ENCODE measurements at places on chromosomes 2 and 18.

- DNase-seq, result no peak
Observed at GRCh38 chr2:234289834-234290590, 206.9 kb downstream of the ARL4C start.

DNA sequence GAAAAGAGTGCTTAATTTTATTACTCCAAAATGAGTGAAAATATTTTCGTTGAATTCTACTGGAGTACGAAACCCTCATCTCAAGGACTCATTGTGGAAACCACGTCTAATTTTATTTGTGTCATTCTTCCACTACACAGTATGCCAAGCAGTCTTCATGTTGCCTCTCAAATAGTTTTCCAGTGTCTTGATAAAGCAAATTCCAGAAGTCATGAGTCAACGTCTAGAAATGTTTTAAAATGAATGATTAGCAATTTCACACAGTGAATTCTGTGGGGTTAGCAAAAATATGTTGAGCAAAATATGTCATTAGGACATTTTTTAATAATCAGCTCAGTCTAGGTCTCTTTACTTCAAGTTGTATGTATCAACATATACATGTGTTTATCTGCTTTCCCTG, 865.5 kb downstream of the DSC3 start:
- DNase-seq, result no peak

GRCh38 chr2:181203412-181203811, 223.0 kb downstream of the UBE2E3 start:
- no peak for DNase-seq

DNA sequence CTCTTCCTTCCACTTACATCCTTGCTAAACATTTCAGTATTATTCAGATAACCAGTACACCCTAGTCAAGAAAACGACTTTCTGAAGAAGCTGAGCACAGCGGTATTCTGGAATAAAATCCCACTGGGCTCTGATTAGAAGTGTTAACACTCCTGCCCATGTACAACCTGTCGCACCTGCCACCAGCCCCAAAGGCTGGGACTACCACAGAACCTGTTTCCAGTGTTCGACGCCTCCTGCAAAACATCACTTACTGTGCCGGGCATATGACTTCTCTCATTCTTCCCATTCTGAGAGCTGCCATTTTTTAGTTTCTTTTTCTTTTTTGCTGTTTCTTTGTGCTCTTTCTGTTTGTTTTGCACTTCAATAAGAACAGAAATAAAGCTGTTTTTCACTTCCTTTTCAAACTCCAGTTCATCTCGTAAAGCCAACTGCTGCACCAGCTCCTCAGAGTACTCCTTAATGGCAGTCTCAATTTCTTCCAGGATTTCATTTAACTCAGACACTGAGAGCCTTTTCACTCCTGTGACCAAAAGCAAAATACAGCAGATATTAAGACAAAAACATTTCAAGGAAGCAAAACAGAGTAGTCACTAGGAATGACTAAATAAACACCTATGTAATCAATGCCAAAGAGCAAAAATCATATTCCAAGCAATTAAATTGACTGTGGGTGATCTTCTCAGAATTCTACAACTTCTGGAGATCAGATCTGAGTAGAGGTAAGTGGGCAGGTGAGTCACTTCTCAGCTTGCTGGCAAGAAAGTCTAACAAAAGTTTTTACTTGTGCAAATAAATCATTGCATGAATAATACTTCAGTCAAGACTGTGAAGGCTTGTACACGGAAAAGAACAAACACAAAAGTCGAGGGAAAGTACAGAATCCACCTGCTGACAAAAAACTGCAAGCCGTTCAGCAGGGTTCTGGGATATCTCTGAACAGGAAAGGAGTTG, 19.3 kb downstream of the FEZ2 start:
- no peak for DNase-seq

DNA sequence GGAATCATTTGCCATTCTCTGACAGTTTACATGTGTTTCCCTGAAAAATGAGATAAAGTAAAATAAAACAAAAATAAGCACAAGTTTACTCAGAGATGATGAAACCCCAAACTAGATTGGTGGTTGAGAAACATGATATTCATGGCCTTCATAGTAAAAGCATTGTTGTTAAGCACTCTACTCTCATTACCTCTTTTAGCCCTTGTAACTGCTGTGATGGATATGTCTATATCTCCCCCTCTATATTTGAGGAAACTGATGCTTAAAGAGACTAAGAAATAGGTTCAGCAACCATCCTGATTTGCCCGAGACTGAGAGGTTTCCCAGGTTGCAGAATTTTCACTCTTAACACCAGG, 33.9 kb upstream of the GALNT3 start:
- DNase-seq, result no peak

DNA sequence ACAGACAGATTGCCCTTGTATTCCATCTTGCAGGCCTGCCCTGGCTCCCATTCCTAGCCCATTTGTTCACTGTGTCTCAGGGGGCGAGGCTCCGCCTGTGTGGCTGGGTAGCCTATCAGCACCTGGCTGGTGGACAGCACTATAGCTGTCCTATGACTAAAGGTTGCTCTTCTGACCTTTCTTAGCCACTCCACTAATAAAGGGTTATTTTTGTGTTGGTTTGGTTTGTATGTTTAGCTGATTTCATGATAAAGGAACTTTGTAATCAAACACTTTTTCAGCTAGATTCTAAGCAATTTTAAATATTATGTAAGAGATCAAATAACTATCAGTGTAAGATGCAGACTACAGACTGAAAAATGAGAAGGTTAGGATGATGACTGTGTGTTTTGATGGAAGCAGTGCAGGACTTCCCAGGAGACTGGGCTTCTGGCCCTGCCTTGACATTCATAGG, 72.2 kb downstream of the CRIM1 start:
- DNase-seq, result no peak

DNA sequence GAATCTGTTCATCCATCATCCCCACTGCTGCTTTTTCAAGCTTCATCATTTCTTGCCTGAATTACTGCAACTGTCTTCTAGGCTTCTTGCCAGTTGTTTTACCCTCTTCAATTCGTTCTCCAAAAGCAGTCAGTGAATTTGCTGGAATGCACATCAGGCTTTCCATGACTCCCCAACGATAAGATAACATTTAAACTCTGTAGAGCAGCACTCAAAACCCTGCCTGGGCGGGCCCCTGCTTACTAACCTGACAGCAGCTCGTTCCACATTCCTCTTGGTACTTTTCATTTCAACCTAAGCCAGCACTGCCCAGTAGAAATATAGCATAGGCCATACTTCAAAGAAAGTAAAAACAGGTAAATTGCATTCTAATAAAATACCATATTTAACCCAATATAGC, 342.9 kb downstream of the SUCLG1 start:
- no peak for DNase-seq

- DNase-seq, result no peak
Observed at GRCh38 chr2:73987109-73987947, 2.6 kb downstream of the TET3 start.

- DNase-seq, result no peak
Observed at GRCh38 chr2:211144078-211144477, 587.7 kb downstream of the CPS1 start.

Measured in HEK293T (cell line).